NCI-H446 treated with DMSO at 0.1 percent for 48 hours (cell line): ENCODE measurements at places on chromosomes 12 and 14.

DNA sequence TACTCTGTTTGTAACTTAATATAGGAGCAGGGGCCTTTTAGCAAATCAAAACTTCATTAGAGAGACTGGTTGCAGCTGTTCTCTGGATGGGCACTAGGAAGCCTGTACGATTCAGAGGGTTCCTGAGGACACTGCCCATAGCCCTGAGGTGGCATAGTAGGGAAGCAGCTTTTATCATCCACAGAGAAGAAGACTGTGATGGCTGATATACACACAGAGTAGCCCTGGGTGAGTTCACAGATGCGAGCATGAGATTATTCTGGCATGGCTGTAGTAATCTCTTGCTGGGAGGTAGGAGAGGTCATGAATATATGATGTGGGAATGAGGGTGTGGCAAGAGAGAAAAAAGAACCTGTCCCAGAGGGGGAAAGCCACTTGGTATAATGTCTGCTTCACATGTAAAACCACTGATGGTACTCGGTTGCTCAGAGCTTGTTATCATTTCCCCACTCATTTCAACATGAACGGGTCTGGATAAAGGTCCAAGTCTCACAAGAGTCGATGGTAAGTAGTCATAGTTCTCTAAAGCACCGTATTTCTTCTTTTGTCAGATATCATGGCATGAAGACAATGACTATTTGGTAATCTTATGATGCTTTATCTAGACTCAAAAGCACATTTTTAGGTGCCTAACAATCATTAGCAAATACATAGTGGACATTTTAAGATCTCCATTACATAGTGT is 52.0 kb downstream of the PEBP1 start:
- DNase-seq, result no peak

- DNase-seq, result no peak
Measured at GRCh38 chr14:93772263-93772662, 16.0 kb downstream of the PRIMA1 start.

GRCh38 chr12:45909041-45909713 is 81.2 kb downstream of the SCAF11 start:
- DNase-seq, result no peak

DNA sequence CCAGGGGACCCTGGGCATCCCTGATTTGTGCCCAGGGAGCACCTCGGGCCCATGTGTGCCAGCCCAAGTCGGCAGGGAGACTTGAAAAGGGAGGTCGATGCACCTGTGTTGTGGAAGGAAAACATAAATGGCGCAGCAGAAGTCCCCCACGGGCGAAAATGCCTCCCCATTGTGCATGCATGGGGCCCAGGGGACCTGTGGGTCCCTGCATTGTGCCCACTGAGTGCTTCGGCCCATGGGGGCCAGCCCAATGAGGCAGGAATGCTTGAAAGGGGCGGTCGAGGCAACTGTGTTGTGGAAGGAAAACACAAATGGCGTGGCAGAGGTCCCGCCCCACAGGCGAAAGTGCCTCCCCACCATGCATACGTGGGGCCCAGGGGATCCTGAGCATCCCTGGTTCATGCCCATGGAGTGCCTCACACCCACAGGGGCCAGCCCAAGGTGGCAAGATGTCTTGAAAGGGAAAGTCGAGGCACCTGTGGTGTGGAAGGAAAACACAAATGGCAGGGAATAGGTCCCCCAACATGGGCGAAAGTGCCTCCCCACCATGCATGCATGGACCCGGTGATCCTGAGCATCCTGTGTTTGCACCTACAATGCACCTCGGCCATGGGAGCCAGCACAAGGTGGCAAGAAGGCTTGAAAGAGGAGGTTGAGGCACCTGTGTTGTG is 368.0 kb downstream of the ALG10 start:
- no peak for DNase-seq

GRCh38 chr12:108371801-108372344 is 32.8 kb upstream of the CMKLR1 start:
- DNase-seq, result peak; percentile 56
